Ovary (tissue), 10 donors: ENCODE measurements at places on chromosomes 3 and 15. TPM values are rescaled to one million over a fixed set of nuclear protein-coding genes. Genes with fewer than 3 reads are reported as not detected.

The MYEF2 gene
- 5.0 TPM for total RNA-seq

The NEDD4 gene
- total RNA-seq = 9.4 TPM

The AEN gene
- total RNA-seq = 14.1 TPM

The GPR176 gene
- 1.9 TPM for total RNA-seq

The TMEM40 gene
- total RNA-seq = not detected

The SNTN gene
- not detected for total RNA-seq

The TRMT10C gene
- 20.9 TPM for total RNA-seq

The RNF111 gene
- total RNA-seq = 16.1 TPM

DNA sequence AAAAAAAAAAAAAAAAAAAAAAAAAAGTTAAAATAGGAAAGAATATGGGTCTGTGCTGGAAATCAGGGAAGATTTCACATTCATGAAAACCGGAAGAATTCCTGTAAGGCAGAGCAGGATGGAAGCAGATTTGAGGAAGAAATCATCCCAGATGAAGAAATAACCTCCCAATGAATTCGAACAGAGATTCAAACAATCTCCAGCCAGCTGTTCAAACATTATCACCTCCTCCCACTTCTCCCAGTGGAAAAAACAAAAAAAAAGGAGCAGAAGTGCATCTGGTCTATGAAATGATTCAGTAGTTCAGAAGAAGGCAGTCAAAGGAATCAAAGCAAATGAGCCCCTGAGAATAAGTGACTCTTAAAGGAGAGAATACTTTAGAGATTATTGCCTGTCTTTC, 33.1 kb downstream of the CP start:
- no peaks in the 10 kb centered on the region for H3K4me1 ChIP-seq
- no peaks in the 10 kb centered on the region for H3K27me3 ChIP-seq
- no peak overlapping the region for H3K4me3 ChIP-seq
- DNase-seq = no peak

- no peak for DNase-seq
- H3K27ac ChIP-seq = no peak overlapping the region
- no peak overlapping the region for H3K4me3 ChIP-seq
- H3K27me3 ChIP-seq = no peaks in the 10 kb centered on the region
Measured at GRCh38 chr3:126684218-126684751, 19.8 kb upstream of the CHCHD6 start.

GRCh38 chr15:64916365-64916764, 4.7 kb downstream of the ANKDD1A start:
- no peak for DNase-seq
- no peak overlapping the region for H3K4me3 ChIP-seq
- no peaks in the 10 kb centered on the region for H3K27me3 ChIP-seq

GRCh38 chr3:23270423-23270822, 67.3 kb downstream of the UBE2E2 start:
- no peak overlapping the region for H3K4me3 ChIP-seq
- no peaks in the 10 kb centered on the region for H3K4me1 ChIP-seq
- H3K27me3 ChIP-seq = no peaks in the 10 kb centered on the region
- H3K36me3 ChIP-seq = no peaks in the 10 kb centered on the region

DNA sequence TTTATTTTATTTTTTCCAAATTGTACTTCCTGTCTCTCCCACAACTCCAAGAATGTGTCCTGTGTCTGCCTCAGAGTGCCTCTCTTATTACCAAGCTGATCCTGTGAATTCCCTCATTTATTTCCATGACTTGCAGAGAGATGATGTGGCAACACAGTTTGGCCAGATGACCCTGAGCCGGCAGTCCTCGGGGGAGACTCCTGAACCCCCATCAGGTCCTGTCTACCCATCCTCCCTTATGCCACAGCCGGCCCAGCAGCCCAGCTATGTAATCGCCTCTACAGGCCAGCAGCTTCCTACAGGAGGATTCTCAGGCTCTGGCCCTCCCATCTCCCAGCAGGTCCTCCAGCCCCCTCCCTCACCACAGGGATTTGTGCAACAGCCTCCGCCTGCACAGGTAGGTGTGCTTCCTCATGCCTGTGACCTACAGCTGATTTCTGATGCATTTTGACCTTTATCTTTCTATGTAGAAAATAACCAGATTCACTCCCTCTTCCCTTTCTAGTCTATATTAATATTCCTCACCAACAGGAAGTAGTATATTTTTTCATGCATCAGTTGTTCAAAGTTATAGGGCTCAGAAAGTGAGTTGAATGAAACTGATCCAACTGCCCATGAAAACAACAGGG, 100.0 kb downstream of the ARPP21 start:
- H3K27me3 ChIP-seq = no peaks in the 10 kb centered on the region
- no peak overlapping the region for H3K4me3 ChIP-seq
- no peaks in the 10 kb centered on the region for H3K36me3 ChIP-seq
- no peaks in the 10 kb centered on the region for H3K4me1 ChIP-seq
- no peak overlapping the region for H3K27ac ChIP-seq

DNA sequence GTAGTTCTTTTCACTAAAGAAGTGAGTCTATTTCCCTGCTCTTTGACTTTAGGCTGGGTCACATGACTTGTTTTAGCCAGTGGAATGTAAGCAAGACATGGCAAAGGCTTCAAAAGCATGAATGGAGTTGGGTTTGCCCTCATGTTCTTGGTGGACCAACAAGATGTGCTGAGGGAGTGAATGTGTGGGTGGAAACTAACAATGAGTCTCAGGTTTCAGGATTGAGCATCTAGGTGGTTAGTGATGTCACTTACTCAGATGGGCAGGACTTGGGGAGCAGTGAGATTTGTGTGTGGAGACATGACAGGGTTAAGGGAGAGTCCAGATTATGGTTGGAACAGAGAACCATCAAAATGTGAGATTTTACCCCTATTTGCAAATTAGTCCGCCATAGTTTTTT, 181.4 kb upstream of the UBE2E1 start:
- no peak for DNase-seq
- H3K27ac ChIP-seq = no peak overlapping the region
- no peaks in the 10 kb centered on the region for H3K27me3 ChIP-seq
- H3K36me3 ChIP-seq = no peaks in the 10 kb centered on the region
- no peak overlapping the region for H3K4me3 ChIP-seq
- no peaks in the 10 kb centered on the region for H3K4me1 ChIP-seq

- no peaks in the 10 kb centered on the region for H3K27me3 ChIP-seq
- no peak overlapping the region for H3K27ac ChIP-seq
- no peaks in the 10 kb centered on the region for H3K4me1 ChIP-seq
Measured at GRCh38 chr3:55570271-55570711, 83.2 kb upstream of the WNT5A start.

DNA sequence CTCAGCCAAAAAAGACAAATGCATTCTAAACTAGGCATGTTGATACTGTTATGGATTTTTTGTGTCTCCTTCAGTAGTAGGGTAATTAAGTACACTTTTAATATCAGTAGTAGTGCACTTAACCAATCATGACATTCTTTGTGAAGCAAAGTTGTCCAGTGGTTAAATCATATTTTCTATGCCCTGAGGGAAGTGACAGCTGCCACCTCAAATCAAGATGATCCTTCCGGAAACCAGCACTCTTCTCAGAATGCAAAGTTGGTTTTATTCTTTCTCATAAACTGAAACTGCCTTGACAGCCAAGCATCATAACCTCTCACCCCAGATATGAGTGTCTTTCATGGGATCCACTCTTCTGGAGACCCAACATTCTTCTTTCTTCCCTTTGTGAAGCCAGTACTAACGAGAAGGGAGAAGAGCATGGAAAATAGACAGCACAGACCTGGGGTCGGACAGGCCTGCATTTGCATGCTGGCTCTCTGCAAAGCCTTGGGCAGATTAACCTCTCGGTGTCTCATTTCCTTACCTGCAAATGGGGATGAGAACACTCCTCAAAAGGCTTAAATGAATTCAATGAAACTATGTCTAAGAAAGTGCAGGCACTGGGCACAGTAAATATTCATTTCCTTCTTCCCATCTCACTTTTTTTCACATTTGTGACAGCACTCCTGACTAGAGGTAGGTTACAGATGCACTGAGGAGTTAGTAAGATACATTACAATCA, 13.2 kb downstream of the AAGAB start:
- H3K27ac ChIP-seq = no peak overlapping the region
- H3K27me3 ChIP-seq = no peaks in the 10 kb centered on the region
- DNase-seq = no peak
- H3K4me1 ChIP-seq = no peaks in the 10 kb centered on the region
- no peak overlapping the region for H3K4me3 ChIP-seq

DNA sequence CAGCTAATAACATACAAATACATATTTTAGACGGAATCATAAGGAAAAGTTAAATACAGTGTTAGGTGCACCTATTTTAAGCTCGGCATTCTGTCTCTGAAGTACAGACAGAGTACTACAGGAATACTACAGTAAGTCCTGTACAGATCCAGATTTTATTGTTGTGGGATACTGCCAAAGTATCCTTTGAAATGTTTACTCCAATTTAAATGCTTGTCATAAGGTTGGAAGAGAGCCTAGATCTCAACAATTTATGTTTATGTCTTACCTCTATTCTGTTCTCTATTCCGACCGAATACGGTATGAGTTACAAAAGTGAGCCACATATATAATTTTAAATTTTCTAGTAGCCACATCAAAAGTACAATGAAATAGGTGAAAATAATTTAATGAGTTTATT, 25.3 kb downstream of the PLD1 start:
- no peaks in the 10 kb centered on the region for H3K36me3 ChIP-seq
- H3K4me1 ChIP-seq = peaks cover 8% of the 10 kb centered on the region
- H3K27ac ChIP-seq = no peak overlapping the region
- no peak for DNase-seq
- no peak overlapping the region for H3K4me3 ChIP-seq

- H3K27me3 ChIP-seq = no peaks in the 10 kb centered on the region
- no peak overlapping the region for H3K27ac ChIP-seq
- no peak for DNase-seq
- no peak overlapping the region for H3K4me3 ChIP-seq
- H3K4me1 ChIP-seq = no peaks in the 10 kb centered on the region
Measured at GRCh38 chr3:43970351-43970750, 271.3 kb upstream of the TOPAZ1 start.

DNA sequence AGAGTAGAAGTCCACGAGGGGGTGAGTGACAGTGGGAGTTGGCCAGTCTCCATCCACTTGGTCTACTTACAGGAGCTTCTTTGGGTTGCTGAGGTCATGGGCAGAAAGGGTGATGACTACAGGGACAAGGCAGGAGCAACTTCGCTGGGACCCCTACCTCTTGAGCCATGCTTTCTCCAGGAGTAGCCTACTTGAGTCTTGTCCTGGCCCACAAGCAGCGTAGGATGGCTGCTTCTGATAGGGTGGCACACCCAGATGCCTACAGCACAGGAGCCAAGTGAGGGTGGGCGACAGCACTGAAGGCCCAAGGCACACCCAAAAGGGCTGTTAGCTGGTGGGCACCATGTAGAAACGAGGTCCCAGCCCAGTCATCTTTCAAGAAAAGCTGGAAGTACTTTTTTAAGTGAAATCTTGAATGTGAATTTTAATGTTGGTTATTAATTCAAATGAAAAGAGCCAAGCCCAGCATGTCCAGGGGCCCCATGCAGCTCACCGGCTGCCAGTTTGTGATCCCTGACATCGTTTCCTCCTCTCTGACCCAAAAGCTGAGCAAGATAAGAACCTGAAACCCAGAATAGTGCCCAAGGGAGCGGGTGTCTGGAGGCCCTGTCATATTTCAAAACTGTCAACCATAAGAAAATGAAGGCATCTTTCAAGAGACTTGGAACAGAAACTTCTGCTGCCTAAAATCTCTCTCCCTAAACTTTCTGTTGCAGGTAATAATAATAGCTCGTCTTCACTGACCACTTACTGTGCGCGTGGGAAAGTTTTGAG, 2.2 kb upstream of the CPEB1 start:
- no peak overlapping the region for H3K4me3 ChIP-seq
- H3K36me3 ChIP-seq = no peaks in the 10 kb centered on the region
- H3K4me1 ChIP-seq = peaks cover 8% of the 10 kb centered on the region
- no peaks in the 10 kb centered on the region for H3K27me3 ChIP-seq
- H3K27ac ChIP-seq = no peak overlapping the region

GRCh38 chr3:46481636-46482035, 16.1 kb upstream of the RTP3 start:
- no peaks in the 10 kb centered on the region for H3K36me3 ChIP-seq
- no peak overlapping the region for H3K27ac ChIP-seq
- H3K4me1 ChIP-seq = no peaks in the 10 kb centered on the region
- DNase-seq = no peak

- no peak overlapping the region for H3K4me3 ChIP-seq
- no peak for DNase-seq
- H3K27me3 ChIP-seq = no peaks in the 10 kb centered on the region
- H3K36me3 ChIP-seq = no peaks in the 10 kb centered on the region
- H3K27ac ChIP-seq = no peak overlapping the region
- peaks cover 7% of the 10 kb centered on the region for H3K4me1 ChIP-seq
Measured at GRCh38 chr3:98887684-98888083, 13.8 kb downstream of the DCBLD2 start.

- H3K4me1 ChIP-seq = peaks cover 13% of the 10 kb centered on the region
- no peak overlapping the region for H3K27ac ChIP-seq
- no peaks in the 10 kb centered on the region for H3K36me3 ChIP-seq
- DNase-seq = no peak
- no peaks in the 10 kb centered on the region for H3K27me3 ChIP-seq
Measured at GRCh38 chr3:188230962-188231361, 77.0 kb downstream of the LPP start.

DNA sequence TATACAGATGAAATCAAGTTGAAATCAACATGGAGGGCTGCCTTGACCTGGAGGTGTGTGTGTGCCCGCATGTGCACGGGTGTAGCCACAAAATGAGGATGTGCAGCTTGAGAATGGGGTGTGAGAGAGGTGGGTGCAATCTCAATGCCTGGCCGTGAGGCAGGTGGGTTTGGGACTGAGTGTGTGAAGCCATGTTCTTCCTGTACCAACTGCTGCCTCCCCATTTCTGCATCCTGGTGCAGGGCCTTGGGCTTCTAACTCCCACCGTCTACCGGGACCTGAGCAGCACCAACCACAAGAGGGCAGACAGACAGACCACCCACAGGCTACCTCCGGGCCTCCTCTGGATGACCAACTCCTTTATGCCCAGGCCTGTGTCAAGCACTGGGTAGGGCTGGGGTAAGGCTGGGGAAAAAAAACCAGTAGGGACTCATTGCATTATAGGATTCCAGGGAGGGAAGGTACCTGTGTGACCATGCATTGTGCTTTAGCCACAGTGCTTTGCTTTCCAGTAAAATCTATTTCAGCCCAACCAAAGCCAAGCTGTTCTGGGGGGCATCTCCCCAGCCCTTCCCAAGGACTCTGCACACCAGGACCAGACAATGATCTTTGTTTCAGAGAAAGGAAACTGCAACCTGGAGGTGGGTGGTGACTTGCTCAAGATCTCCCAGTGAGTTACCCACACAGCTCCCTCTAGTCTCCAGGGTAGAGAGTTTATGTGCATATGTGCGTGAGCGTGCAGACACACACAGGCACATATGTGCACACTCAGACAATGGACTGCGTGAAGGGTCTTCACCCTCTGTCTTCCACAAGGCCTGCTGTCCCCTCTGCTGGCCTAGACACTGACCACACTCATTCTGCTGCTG, 162.2 kb upstream of the TLE3 start:
- H3K27me3 ChIP-seq = no peaks in the 10 kb centered on the region
- H3K27ac ChIP-seq = no peak overlapping the region
- H3K36me3 ChIP-seq = no peaks in the 10 kb centered on the region
- H3K4me1 ChIP-seq = peaks cover 8% of the 10 kb centered on the region
- DNase-seq = no peak
